ENCODE measurements at places on chromosomes 1 and 21.

GRCh38 chr1:220879076-220879508, at the start of gene HLX:
Gene HLX, plus strand, starts transcription at chr1:220879443. Its CDS starts 415 bp downstream, at chr1:220879858.
- no peak for DNase-seq

DNA sequence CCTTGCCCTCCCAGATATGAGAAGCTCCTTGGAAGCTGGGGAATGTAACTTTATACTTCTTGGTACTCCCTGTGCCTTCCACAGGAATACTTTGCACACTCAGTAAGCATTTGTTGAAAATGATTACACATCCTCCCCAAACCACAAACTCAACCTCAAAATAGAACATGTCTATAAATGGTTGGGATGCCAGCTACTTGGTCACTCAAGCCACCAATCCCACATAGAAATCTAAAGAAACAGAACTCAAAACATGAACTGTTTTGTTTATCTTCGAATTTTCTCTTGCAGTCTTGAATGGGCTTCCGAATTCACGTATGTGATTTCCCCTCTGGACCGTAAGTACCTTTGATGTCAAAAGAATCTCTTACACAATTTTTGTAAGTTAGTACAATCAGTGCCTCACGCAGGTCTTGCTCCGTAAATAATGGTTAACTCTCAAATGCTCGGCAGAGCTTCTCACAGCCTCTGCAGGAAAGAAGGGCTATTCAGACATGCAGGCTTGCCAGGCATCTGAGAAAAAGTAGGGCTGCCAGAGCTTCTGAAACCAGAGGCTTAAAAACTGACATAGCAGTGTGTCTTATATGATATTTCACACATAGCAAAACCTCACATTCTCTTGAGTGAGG, 26.9 kb downstream of the SORT1 start:
- DNase-seq, result no peak

GRCh38 chr21:45388611-45389296, 16.2 kb upstream of the COL18A1 start:
- DNase-seq, result no peak

DNA sequence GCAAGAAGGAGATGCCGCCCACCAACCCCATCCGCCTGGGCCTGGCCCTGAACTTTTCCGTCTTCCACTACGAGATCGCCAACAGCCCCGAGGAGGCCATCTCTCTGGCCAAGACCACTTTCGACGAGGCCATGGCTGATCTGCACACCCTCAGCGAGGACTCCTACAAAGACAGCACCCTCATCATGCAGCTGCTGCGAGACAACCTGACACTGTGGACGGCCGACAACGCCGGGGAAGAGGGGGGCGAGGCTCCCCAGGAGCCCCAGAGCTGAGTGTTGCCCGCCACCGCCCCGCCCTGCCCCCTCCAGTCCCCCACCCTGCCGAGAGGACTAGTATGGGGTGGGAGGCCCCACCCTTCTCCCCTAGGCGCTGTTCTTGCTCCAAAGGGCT, 732 bp downstream of the SFN start:
- DNase-seq, result no peak

DNA sequence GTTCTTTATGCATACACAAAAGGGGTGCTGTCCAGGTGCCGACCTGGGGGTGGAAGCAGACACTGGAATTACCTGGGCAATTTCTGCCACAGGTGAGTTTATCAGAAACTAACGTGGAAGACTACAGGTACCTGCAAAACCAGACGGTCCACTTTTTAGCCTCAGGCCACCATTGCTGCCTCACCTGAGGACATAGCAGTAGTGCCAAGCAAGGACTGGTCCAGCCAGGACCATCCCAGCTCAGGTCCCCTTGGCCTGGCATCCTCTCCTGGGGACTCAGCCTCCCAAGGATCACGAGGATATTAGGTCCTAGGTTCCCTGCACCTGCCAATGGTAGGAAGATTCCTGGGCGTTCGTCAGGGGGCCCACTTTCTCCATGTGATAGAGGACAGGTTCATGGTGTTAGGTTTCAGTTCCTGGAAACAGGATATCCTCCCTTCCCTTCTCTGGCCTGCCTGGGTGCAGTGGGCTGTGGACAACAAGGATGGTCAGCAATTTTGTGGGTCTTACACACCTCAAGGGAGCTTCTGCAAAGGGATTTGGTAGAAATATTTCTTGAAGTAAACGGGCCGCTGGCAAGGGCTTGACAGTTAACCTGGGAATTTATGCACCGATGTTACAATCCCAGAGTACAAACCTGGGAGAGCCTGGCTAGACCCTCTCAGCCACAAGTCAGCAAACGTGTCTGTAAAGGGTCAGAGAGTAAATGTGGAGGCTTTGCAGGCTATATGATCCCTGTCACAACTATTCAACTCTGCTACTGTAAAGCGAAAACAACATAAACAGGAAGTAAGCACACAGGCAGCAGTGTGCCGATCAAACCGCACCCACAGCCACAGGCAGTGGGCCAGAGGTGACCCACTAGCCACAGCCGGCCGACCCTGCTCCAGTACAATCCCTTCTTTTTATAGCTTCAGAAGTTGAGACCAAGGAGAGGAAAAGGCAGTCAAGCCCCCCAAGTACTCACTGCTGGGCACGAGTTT, 71.4 kb upstream of the RAB4A start:
- DNase-seq, result no peak

- DNase-seq, result no peak
Measured at GRCh38 chr21:35651196-35651595, 409.1 kb downstream of the SETD4 start.

- no peak for DNase-seq
Measured at GRCh38 chr1:42552636-42553035, 89.5 kb downstream of the CCDC30 start.

- DNase-seq, result no peak
Measured at GRCh38 chr1:48076017-48076416, 78.8 kb upstream of the TRABD2B start.

- DNase-seq, result no peak
Measured at GRCh38 chr1:147072482-147073432, 99.5 kb downstream of the PRKAB2 start.

DNA sequence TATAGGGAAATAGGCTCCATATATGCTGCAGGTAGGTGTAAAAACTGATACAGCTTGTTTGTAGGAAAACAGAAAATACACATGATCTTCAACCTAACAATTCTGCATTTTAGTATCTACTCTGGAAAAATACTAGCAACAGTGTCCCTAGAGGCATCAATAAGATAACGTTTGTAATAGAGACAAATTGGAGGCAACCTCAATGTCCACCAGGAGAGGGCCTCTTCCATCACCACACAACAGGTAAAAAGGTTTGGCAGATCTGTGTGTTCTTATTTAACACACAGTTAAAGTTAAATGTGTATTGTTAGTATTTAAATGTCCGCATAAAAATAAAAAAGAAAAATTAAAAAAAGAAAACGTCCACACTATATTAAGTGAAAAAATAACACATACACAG, 5.4 kb downstream of the EIF2D start:
- no peak for DNase-seq

GRCh38 chr1:220226752-220227151, 45.5 kb downstream of the RAB3GAP2 start:
- DNase-seq, result no peak

DNA sequence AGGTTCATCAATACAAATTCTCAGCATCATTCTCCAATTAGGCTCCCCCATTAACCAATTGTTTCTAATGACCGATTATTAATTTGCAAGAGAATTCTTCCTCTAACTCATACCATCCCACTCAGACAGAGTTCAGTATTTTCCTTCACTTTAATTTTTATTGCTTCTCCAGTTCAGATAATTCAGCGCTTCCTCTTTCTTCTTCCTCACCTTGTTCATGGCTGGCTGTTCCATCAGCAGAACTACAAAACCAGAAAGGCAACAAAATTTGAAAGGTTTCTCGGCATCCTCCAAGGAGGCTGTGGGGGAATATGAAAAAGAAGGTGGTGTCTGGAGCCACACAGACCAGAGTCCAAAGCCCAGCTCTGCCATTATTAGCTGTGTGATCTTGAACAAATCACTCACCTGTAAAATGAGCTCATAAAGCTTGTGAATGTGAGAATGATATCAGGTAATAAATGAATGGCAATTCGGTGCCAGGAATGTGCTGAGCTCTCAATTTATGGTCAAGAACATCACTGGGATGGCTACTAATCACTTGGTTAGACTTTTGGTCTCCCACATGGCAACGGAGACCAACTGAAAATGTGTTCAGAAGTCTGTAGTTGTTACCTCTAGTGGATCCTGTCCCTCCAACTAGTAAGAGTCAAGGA, 11.7 kb upstream of the ZNF436 start:
- no peak for DNase-seq

Data from stimulated activated CD4-positive, alpha-beta T cell treated with anti-CD3 and anti-CD28 coated beads, Interleukin-1b, Interleukin-23, amount 100 ng/mL, for 1 hour (primary cell).